ENCODE measurements at places on chromosomes 3 and 15. TPM values are rescaled to one million over a fixed set of nuclear protein-coding genes. Genes with fewer than 3 reads are reported as not detected.
A peak's percentile ranks its signal among the peaks of the same experiment; 100 is the strongest.

The CHDH gene
- total RNA-seq, result 0.04 TPM

DNA sequence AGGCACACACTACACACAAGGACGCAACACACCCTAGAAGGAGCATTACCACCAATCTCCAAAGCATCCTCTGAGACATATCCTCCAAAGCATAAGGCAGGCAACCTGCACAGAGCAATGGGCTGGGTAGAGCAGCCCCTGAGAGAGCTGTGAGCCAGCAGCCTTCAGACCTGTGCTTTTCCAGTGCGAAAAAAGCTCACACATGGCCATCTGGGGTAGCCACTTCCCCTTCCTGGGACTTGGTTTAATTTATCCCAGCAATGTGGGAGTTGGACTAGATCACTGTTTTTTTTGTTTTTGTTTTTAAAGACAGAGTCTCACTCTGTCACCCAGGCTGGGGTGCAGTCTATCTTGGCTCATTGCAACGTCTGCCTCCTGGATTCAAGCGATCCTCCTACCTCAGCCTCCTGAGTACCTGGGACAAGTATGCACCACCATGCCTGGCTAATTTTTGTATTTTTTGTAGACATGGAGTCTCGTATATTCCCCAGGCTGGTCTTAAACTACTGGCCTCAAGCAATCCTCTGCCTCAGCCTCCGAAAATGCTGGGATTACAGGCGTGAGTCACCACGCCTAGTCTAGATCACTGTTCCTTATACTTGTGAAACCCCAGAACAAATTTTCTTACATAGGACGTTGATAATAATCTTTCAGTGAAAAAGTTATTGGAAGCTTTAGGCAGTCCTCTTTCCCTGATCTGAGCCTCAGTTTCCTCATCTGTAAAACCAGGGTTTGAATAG is 18.9 kb downstream of the PTPN23 start:
- no peaks in the 10 kb centered on the region for H3K27me3 ChIP-seq
- H3K4me1 ChIP-seq, result peaks cover 6% of the 10 kb centered on the region
- no peak for DNase-seq
- H3K36me3 ChIP-seq, result no peaks in the 10 kb centered on the region

GRCh38 chr15:44319385-44319784 is 30.9 kb downstream of the GOLM2 start:
- no peak overlapping the region for H3K27ac ChIP-seq
- H3K4me3 ChIP-seq, result no peak overlapping the region
- no peaks in the 10 kb centered on the region for H3K27me3 ChIP-seq
- H3K36me3 ChIP-seq, result no peaks in the 10 kb centered on the region

The FBXO40 gene
- total RNA-seq, result not detected

DNA sequence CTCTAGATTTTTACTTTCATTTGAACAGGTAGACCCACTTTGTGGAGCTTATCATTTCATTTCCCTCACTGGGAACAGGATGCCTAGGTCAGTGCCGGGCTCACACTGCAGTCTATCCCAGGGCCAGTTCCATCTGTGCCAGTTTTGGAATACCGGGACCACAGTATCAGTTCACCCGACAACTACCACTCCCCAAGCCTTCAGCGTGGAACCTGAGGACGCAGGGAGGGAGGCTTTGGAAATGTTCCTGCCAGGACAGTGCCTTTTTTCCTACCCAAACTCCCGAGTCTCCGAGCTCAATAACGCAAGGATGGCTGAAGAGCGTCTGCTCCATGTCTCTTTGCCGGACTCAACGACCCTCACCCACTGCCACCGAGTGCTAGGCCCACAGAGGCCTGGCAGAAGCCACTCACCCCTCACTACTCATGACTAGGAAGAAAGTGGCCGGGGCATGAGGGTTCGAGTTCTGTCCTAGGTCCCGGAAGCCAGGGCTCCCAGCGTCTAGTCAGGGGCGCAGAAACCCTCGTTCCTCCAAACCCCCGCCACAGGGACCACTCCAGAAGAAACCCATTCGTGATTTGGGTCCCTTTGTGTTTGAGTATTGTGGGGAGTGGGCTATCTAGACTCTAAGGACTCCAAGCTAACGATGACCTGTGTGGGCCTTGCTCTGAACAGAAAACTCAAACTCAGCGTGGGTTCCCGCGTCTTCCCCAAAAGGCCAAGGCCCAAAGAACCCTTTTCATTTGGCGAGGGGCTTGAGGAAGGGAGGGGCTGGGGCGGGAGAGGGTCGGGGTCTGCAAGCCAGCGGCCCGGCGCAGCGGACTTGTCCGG is 11.4 kb downstream of the ZIC1 start:
- no peak for DNase-seq
- H3K4me1 ChIP-seq, result peaks cover 4% of the 10 kb centered on the region
- no peaks in the 10 kb centered on the region for H3K36me3 ChIP-seq
- no peak overlapping the region for H3K27ac ChIP-seq
- peaks cover 100% of the 10 kb centered on the region for H3K27me3 ChIP-seq

DNA sequence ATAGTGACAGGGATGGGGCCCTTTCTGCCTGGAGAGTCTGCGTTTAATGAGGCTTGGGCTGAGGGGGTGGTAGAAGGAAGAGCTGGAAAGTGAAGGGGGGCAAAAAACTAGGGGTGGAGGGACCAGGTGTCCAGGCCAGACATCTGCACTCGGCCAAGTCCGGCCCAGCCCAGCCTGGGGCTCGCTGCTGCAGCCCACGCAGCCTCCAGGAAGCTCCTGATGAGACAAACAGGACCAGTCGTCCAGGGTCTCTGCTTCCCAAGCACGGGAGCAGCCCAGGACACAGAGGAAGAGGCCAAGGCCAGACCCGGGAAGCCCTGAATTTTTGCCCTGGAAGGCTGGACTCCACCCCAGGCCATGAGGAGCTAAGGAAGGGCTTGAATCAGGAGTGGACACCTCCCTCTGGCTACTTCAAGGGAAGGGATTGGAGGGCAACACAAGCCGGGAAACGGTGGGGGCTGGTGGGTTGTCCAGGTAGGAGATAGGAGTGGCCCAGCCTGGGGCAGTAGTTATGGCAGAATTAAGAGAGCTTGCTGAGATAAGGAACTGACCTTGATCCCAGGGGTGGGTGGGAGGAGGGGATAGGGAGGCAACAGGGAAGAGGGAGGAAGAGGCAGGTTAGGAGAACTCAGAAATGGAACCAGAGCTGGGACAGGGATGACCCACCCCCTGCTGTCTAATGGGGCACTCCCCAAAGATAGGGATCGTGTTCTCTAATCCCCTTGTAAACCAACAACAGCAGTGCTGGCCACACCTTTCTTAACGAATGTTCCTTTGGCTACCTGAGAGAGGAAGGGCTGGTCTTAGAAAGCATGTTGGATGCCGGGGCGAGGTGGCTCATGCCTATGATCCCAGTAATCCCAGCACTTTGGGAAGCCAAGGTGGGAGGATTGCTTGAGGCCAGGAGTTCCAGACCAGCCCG is 89.5 kb downstream of the ANP32A start:
- H3K4me3 ChIP-seq, result no peak overlapping the region
- no peaks in the 10 kb centered on the region for H3K36me3 ChIP-seq
- H3K4me1 ChIP-seq, result peaks cover 2% of the 10 kb centered on the region
- DNase-seq, result peak; percentile 22

The TRIM69 gene
- total RNA-seq, result 13.0 TPM

- H3K27ac ChIP-seq, result peak overlapping the region; percentile 37
- no peak overlapping the region for H3K4me3 ChIP-seq
- no peaks in the 10 kb centered on the region for H3K36me3 ChIP-seq
- DNase-seq, result peak; percentile 11
- peaks cover 17% of the 10 kb centered on the region for H3K4me1 ChIP-seq
Observed at GRCh38 chr3:171055336-171056178, 29.0 kb upstream of the SLC2A2 start.

DNA sequence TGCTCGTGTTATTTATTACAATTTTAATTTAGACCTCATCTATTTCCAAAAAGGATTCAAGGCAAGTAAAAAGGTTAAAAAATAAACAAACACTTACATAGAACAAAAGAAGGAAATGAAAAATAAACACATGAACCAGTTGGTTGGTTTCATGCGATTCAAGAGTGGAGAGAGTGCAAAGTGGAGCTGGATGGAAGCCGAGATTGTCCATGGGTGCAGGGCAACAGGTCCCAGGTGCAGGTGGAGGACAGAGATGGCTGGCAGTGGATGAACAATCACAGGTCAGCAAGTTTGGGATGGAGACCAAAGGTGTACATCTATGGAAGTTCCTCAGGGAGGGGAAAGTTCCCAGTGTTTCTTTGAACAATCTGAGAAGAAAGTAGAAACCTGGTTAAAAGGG is 11.6 kb upstream of the SEMA5B start:
- H3K27ac ChIP-seq, result no peak overlapping the region
- peak; percentile 17 for DNase-seq
- no peak overlapping the region for H3K4me3 ChIP-seq
- H3K27me3 ChIP-seq, result peaks cover 39% of the 10 kb centered on the region
- no peaks in the 10 kb centered on the region for H3K4me1 ChIP-seq

- H3K36me3 ChIP-seq, result no peaks in the 10 kb centered on the region
- no peak overlapping the region for H3K27ac ChIP-seq
Observed at GRCh38 chr3:197428117-197428801, 127.5 kb downstream of the BDH1 start.

The ARHGAP11A gene
- total RNA-seq, result 82.3 TPM

DNA sequence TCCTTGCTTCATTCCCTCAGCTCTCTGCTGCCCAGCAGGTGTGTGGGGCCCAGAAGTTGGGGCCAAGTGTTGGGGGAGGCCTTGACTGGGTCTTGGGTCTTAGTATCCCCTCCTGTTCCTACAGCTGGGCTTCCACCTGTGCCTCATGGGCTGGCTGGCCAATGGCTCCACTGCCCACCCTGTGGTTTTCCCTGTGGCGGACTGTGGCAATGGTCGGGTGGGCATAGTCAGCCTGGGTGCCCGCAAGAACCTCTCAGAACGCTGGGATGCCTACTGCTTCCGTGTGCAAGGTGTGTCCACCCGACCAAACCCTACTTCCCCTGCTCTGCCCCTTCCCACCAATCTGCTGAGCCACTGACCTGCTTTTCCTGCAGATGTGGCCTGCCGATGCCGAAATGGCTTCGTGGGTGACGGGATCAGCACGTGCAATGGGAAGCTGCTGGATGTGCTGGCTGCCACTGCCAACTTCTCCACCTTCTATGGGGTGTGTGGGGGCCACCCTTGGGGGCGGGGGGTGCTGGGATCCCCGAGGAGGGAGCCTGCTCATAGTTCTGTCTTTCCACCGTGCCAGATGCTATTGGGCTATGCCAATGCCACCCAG is 10.9 kb downstream of the NT5DC2 start:
- peaks cover 30% of the 10 kb centered on the region for H3K36me3 ChIP-seq
- H3K4me3 ChIP-seq, result no peak overlapping the region
- H3K27me3 ChIP-seq, result no peaks in the 10 kb centered on the region

The RNF7 gene
- total RNA-seq, result 121 TPM

DNA sequence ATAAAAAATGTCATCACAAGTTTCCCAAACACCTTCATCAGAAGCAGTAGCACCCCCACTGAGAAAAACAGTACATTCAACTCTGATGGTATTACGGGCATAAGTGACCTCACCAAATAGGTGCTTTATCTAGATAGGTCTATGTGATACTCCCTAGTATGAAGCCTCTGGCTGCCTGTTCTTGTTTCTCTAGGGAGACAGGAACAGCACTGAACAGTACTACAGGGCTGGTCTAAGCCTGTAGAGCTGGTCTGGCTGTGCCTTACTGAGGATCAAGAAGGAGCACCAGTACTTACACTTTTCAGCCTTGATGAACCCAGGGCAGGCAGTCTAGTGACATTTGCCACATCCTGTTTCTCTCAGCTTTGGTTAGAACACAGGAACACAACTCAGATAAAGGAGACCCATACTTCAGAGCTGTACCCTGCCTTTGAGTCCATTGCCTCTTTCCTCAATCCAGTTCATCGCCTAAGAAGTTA is 35.9 kb downstream of the OXNAD1 start:
- H3K4me1 ChIP-seq, result no peaks in the 10 kb centered on the region
- H3K4me3 ChIP-seq, result no peak overlapping the region
- H3K27ac ChIP-seq, result no peak overlapping the region
- H3K27me3 ChIP-seq, result no peaks in the 10 kb centered on the region

GRCh38 chr3:151268267-151269235 is 9.8 kb downstream of the P2RY14 start:
- H3K4me3 ChIP-seq, result no peak overlapping the region
- no peaks in the 10 kb centered on the region for H3K36me3 ChIP-seq
- H3K4me1 ChIP-seq, result no peaks in the 10 kb centered on the region

DNA sequence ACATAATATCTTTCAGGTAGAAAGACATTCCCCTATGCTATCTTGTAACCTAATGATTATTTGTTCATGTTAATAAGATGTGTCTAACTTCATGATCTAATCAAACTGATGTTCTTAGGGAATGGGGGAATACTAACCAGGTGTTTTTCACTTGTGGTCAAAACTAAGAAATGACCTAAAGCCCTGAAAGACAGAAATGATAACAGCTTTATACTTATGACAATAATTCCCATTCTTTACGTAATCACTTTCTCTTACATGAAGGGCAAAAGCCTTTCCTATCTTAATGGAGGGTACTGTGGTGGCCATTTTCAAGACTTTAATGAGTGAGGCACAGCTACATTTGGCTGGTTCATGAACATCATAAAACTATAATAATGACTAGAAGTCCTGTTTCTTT is 33.9 kb upstream of the MEIS2 start:
- no peaks in the 10 kb centered on the region for H3K36me3 ChIP-seq
- H3K27ac ChIP-seq, result no peak overlapping the region
- DNase-seq, result no peak
- H3K27me3 ChIP-seq, result peaks cover 18% of the 10 kb centered on the region
- no peaks in the 10 kb centered on the region for H3K4me1 ChIP-seq

- no peaks in the 10 kb centered on the region for H3K27me3 ChIP-seq
- no peak overlapping the region for H3K27ac ChIP-seq
- H3K4me3 ChIP-seq, result no peak overlapping the region
Observed at GRCh38 chr3:186035277-186035676, 73.6 kb downstream of the ETV5 start.

DNA sequence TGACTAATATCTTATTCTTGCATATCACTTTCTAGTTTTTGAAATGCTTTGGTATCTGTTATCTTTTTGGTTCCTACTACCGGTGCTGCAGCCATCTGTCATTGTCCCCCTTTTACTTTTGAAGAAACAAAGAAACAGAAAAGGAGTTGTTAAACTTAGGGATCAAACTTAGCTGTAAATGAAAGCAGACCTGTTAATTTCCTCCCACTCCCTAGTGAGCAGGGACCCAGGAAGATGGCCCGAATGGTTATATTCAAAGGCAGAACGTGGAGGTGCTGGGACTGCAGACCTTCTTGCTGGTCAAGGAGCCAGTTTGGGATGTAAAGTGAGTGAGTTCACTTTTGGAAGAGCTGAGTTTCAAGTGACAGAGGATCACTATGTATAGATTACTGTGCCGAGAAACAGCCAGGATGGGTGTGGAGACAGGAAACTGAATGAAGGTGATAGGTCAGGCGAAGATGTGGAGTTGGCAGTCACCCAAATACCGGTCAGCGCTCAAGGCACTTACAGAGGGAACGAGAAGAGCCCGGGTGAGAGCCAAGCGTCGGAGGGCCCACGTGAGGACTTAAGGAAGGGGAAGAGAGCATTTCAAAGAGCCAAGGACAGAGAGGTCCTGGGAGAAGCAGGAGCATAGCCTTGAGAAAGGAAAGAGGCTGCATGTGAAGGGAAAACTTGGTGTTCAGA is 20.1 kb downstream of the KBTBD8 start:
- no peaks in the 10 kb centered on the region for H3K36me3 ChIP-seq
- no peaks in the 10 kb centered on the region for H3K27me3 ChIP-seq
- no peaks in the 10 kb centered on the region for H3K4me1 ChIP-seq
